ENCODE measurements at places on chromosomes 4 and X.

DNA sequence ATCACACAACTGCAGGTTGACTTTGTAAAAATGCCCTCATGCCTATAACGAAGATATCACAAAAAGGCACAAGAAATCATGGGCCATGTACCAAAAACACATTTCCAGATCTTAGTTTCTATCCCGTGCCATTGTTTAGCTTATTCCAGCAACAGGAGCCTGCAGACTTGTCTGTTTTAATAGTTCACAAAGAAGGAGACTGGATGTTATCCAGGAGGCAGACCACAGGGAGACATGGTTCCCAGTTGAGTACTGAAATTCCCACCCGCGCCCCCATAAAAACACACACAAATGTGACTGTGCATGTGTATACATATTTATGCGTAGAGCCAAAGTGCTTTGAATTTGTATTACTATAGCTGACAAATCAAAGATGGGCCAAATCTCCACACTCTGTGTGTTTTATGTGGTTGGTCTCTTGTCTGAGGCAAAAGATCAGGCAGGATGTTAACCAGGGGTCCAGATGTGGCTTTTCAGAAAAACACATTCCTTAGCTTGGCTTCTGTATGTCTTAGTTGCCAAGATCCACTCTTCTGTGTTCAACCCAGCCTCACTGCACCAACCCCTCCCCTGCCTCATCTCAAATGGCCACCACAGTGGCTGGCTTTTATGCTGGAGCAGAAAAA, 469.2 kb upstream of the DIPK2B start:
- no peak for DNase-seq

- no peak for DNase-seq
Observed at GRCh38 chr4:142324572-142324971, 521.5 kb downstream of the INPP4B start.

DNA sequence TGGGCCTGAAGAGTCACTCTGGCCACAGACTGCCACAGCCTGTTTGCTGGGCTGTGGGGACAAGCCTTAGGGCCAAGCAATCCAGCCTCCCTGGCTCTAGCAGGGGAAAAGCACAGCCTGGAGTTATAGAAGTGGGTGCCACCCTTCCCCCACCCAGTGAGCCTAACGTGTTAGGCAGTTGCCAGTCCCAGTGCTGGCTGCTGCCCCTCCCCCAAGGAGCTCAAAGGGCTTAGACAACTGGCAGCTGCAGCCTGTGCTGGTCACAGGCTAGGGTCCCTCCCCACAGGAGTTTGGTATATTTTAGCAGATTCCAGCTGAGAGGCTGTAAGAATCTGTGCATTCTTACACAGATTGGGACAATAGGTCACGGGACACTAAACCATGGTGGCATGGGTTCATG, 370.3 kb upstream of the FGF16 start:
- DNase-seq: no peak

- DNase-seq: no peak
Observed at GRCh38 chr4:5823542-5824211, 69.2 kb downstream of the CRMP1 start.

GRCh38 chr4:171676555-171677215, 136.5 kb upstream of the GALNTL6 start:
- DNase-seq: no peak

- no peak for DNase-seq
Observed at GRCh38 chrX:23731951-23732350, 11.1 kb downstream of the ACOT9 start.

GRCh38 chr4:160611181-160611580, 1508.3 kb downstream of the RAPGEF2 start:
- DNase-seq: no peak

GRCh38 chr4:184826691-184827270, 1.0 kb upstream of the ACSL1 start:
- no peak for DNase-seq

GRCh38 chr4:154455111-154455510, 36.5 kb downstream of the DCHS2 start:
- no peak for DNase-seq

DNA sequence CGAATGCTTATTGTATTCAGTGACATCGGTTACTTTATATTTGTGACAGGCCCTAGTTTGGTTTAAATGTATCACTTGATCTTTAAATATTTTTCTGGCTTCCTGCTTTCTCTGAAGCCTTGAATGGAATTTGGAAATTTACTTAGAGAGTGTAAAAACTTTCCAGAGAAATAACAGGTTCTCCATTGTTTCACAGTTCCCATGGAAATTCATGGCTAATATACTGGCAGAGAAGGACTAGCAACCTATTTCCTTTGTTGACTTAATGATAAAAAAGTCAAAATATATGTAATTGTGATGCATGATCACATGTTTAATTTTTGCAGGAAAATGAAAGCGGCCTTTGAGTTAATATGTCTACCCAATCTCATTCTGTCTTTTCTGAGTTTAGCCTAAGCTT, 13.2 kb downstream of the NEIL3 start:
- DNase-seq: no peak

- no peak for DNase-seq
Observed at GRCh38 chrX:72317139-72317538, 11.4 kb upstream of the CITED1 start.

- no peak for DNase-seq
Observed at GRCh38 chr4:112859456-112860184, 189.8 kb upstream of the ANK2 start.

DNA sequence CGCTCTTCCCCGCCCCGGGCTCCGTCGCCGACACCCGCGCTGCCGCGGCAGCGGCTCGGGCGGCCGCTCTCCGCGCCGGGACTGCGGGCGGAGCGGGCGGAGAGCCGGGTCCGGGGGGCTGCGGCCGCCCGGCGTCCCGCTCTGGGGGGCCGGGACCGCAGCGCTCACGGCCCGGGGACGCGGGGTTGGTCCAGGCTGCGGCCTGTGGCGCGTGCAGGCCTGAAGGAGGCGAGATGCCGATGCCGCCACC, 492 bp downstream of the GALNT7 start:
- no peak for DNase-seq

DNA sequence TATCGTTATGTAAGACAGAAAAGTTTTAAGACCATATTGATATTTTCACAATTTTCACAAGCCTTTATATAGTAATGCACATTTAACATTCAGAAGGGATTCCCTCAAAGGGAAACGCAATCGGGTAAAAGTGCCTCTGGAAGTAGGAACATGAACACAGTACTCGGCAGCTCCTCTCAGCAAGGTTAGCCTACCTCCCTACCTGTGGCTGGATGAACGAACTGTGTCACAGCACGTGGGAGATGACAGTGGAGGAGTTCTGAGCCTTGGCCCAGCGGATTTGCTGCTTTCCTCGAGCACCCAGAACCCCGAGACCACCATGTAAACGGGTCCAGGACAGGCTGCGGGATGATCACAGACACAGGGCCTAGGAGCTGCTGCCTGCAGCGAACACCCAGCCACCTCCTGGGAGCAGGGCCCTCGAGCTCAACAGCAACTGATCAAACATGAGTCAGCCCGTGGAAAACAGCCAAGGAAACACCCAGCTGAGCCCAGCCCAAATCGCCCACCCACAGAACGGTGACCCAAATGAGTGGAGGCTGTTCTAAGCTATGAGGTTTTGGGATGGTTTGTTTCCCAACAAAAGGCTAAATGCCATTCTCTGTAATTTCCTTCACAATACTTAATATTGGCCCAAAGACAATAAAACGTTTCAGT, 30.4 kb downstream of the FAT1 start:
- DNase-seq: no peak

- no peak for DNase-seq
Observed at GRCh38 chr4:89625599-89626293, 211.2 kb downstream of the SNCA start.

GRCh38 chr4:176492646-176493302, 173.0 kb downstream of the SPCS3 start:
- no peak for DNase-seq

DNA sequence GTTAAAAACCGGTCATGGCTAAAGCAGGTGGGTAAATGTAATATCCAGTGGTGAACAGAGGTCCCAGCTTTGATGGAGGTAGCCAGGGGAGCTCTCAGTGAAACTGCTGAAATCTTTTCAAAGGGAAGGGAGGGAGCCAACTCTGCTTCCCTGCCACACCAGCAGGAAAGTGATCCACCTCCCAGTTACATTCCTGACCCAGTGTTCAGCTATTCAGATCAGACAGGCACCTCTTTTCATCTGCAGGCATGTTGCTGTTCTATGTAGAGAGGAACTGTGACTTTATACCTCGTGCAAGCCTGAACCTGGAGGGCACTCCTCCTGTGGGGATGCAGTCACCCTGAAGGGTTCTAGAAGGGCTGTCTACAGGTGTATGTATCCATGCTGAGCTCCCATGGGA, 37.6 kb downstream of the DCLK2 start:
- DNase-seq: no peak

- DNase-seq: no peak
Observed at GRCh38 chr4:77001907-77002306, 52.4 kb downstream of the SEPTIN11 start.

DNA sequence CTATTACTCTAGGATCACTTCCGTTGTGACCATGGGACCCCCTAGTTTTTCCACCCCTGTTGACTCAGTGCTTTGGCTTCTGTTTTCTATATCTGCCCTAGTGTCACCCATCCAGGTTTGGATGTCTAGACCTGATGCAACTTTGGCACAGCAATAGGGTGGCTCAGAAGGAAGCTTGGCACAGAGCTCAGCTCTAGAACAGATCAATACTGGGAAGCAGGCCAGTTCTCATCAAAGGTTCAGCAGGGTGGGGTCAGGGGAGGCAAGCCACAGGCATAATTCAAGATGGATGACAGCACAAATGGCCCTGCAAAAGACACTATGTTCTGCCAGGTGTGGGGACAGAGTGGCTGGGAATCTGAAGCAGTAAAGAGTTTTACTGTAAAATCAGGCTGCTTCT, 74.2 kb upstream of the EGFL6 start:
- DNase-seq: no peak

DNA sequence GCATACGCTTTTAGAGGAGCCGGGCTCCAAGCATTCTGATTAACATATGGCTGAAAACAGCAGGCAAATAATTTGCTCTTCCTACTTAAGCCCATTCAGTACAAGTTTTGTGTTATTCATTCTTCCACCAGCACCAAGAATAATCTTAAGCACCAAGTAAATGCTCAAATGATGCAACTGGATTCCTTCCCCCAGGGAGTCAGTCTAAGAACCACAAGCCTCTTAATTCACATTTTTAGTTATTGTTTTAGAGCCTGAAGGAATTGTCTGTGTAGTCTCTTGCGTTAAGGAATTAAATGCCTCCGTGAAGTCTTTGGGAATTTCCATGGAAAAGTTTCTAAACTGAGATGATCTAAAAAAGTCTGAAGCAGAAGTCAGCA, 61.5 kb upstream of the MAGEB2 start:
- no peak for DNase-seq

DNA sequence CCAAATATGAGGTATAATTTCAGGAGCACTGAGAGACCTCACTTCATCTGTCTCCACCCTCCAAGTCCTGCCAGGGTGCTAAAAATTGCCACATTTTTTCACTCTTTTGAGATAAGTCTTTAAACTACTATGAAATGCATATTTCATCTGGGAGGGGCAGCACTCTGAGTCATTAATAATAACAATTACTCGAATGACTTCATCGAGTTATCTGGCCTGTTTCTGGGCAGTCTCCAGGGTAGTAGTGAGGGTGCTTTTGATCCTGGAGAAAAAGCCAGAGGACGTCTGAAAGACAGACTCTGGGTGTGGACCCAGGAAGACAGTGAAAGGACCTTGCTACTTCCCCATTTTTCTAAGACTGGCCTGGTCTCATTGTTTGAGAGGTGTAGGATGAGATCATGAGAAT, 42.3 kb upstream of the SRD5A3 start:
- no peak for DNase-seq

DNA sequence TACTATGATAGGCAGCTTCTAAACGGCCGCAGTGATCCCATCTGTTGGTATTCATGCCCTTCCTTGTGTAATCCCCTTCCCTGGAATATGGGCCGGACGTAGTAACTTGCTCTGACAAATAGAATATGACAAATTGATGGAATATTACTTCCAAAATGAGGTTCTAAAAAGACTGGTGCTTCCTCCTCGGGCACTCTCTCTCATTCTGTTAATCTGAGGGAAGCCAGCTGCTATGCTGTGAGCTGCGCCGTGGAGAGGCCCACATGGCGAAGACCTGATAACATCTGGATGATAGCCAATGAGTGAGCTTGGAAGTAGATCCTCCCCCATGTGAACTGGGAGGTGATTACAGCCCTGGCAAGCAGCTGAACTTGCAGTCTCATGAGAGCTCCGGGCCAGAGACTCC, 27.2 kb upstream of the SLC25A4 start:
- DNase-seq: no peak

DNA sequence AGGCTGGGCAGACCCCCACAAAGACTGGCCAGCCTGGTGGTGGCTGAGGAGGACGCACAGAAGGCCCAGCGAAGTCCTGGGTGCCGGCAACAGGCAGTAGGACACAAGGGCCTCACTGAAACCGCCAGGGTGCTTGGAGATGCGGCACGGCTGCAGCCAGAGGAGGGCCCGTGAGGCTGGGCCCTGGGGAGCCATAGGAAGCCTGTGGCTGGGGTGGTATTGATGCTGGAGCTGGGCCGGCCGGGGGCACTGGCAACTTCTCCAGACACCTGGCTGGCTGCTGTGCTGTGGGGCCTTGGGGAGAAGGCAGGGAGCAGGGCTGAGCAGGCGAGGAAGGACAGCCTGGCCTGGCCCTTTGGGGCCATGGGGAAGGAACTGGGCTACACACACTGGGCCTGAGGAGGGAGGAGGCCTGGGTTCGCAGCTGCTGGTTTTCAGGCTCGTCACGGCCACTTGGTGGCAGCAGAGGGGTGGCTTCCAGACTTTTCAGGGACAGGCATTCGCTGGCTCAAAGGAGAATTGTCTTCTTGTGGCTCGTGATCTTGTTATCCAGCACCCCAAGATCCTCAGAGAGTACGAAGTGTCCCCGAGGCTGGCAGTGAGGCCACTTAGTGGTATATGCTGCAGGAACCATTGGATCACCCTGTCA, 37.2 kb downstream of the ATP2B3 start:
- peak; percentile 19 for DNase-seq

GRCh38 chr4:26434030-26434639, 56.1 kb downstream of the CCKAR start:
- no peak for DNase-seq

DNA sequence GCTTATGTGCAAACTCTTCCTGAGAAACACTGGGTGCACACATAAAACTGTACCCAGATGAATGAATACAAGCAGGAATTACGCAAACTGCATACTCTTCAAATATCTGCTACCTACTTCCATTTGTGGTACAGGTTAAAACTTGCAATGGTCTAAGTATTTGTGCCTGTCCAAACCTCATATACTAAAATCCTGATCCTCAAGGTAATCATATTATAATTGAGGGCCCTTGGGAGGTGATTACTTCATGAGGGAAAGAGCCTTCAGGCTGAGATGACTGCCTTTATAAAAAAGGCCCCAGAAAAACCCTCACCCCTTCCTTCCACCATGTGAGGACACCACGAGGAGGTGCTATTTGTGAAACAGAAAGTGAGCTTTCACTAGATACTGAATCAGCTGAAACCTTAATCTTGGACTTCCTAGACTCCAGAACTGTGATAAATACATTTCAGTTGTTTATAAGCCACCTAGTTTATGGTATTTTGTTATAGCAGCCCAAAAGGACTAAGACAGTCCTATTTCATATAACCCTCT, 1977.2 kb downstream of the PCDH7 start:
- no peak for DNase-seq

- DNase-seq: no peak
Observed at GRCh38 chr4:54683616-54684346, 26.0 kb downstream of the KIT start.

Measured in stimulated activated CD8-positive, alpha-beta memory T cell treated with anti-CD3 and anti-CD28 coated beads, Interleukin-2, amount 100 ng/mL, for 48 hours (primary cell).